Activated naive CD4-positive, alpha-beta T cell (primary cell): ENCODE measurements at places on chromosomes 2 and 18.

DNA sequence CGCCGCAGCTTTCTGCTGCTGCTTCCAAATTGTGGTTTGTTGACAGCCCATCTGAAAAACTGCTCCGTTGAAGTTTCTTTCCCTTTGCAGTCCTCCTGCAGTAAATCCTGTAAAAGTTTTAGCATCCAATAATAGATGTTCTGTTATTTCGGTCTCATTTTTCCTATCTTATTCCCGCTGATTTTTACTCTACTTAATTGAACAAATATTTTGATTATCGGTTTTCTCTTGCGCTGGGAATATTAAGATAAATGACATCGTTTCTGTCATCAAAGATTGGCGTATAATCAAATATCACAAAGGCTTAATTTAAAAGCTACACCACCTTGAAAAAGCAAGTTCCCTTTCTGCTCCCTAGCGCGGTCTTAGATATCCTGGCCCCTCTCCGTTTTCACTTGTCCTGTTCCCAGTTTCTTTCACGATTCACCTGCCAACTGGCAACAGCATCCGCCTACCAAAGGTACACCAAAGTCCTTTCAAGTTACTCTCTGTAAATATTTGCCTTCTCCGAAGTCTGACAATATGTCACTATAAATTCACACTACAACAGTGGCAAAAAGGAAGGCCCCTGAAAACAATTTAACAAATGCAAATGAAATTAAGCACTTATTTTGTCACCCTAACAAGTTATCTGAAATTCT lies 1.0 kb upstream of the STRN start:
- DNase-seq: no peak

- no peak for DNase-seq
These were observed 122.1 kb upstream of the RMDN2 start for GRCh38 chr2:37802899-37803379.

DNA sequence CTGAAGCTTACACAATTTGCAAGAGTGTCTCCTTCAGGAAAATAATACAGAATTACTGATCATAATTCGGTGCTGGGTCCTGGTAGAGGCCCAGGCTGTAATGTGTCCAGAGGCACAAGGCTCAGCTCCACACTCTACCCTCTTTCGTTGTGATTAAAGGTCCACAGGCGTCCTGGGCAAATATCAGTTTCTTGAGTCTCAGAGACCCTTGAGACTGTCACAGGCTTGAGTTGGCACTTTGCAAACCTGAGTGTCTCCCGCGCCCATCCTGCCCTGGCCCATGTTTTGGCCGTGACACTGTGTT lies 46.9 kb upstream of the SMAD7 start:
- DNase-seq: no peak

DNA sequence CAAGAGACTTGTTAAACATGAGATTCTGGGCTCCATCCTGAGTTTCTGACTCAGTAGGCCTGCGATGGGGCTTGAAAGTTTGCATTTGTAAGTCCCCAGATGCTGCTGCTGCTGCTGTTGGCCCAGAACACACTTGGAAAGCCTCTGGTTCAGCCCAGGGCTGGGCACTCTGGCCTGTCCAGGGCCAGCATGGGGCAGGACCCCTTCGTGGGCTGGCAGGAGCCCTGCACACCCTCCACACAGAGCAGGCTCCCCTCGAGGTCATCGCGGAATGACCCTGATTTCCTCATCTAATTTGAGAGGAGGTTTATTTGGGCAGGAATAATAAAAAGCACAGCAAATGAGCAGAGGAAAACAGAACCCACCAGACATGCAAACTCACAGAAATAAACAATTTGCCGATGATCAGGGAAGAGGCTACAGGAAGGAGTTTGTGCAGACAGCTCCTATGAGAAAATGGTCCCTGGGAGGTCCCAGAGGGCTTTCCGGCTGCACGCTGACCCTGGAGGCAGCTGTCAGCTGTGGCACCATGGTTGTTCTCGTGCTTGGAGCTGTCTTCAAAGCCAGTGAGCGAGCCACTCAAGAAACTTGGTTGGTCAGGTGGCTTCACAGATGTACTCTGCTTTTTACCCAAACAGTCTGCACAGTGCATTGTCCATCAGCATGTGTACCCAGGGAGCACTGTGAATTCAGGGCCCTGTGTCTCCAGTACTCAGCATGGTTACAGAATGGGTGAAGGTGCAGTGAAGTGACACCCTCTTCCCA lies 119.3 kb downstream of the GLI2 start:
- DNase-seq: no peak

DNA sequence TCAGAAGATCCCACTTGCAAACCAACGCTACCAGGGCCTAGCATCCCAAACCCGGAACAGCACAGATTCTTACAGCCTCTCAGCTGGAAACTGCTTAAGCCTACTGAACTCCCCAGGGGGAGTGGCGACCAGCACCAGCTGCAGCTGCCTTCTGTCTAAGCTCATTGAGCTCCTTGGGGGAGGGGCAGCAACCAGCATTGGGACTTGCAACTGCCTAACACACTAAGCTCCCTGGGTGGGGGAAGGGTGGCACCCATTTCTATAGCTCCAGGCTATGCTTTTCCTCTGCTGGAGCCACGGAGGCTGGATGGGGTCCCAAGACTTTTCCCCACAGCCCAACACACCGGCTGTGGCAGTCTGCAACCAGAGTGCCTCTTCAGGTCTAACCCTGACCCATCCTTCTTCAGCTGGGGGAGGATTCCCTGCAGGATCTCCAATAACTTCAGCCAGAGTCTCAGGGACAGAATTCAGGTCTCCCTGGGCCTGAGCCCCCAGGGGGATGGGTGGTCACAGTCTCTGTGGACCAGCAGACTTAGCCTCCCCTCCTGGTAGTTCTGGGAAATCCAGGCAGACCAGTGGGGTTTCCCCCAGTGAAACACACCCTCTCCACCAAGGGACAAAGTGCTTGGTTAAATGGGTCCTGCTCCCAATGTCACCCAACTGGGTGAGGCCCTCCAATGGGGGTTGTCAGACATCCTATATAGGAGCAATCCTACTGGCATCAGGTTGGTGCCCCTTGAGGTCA lies 45.9 kb upstream of the ITGA4 start:
- DNase-seq: no peak

DNA sequence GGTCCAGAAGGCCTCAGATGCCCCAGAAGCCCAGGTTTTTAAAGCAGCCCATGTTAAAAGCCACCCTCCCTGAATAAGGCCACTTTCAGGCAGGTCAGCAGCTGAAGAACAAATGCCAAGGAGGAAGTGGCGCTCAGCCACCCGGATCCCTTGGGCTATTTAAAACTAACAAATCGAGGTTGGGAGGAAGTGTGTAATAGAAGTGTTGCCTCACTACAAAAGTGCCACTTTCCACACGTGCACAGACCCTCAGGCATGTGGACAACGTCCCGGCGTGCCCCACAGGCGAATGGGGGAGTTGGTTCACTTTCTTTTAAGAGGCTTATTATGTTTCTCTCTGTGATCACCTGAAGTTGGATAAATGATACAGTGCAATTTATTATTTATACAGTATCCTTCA lies 173.8 kb upstream of the SALL3 start:
- no peak for DNase-seq

DNA sequence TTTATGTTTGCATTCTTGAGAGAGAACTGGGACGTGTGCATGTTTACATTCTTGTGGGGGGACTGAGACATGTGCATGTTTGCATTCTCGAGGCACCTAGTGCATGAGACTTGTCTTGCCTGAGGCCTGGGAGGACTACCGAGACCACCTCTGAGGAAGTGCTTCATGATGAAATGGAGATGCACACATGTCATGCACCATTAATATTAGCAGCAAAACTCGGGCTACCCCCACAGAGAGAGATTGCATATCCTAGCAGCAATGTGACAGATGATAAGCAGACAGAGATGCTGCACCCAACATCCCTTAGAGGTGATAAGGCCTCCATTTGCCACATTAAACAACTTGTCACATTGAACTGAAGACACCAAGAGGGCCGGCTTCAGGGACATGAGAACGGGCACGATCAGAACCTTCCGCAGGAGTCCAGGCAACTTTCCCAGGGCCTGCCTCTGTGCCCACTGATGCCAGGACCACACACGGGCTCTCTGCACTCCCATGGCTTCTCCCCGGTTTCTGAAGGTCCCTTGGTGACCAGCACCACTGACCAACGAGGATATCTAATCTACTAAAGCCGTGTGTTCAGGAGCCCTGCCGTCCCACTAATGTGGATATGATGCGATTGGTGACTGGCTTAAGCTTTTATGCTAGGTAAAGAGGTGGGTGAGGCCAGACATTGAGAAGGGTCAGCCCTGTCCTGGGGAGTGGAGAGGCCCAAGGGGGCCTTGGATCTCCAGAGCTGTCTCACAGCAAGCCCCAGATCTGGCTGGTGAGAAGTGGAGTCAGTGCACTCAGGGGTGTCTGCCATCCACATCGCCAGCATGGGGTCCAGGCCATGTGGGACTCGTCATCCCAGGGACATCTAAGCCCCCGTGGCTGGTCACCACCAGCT lies 208.3 kb downstream of the NDUFA10 start:
- no peak for DNase-seq

DNA sequence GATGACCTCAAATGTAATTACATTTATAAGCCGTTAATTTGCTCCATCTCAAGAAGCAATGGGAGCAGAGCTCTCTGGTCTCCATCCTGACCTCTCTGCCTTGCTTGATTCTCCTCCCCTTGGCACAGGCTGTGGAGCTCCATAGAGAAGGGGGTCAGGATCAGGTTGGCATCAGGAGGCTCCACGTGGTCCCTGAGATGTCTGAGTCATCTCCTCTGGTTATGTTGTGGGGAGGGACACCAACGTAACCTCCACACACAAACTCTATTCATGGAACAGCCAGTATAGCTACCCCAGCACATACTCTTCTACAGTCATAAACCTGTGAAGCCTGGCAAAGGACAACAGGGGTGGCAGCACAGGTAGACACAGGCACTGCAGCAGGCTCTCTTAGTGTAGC lies 29.0 kb downstream of the TRABD2A start:
- DNase-seq: no peak
